T-helper 9 cell (primary cell): ENCODE measurements at places on chromosomes 7 and 10.
A peak's percentile ranks its signal among the peaks of the same experiment; 100 is the strongest.

GRCh38 chr10:63054889-63055611 is 78.1 kb upstream of the NRBF2 start:
- no peak for DNase-seq

DNA sequence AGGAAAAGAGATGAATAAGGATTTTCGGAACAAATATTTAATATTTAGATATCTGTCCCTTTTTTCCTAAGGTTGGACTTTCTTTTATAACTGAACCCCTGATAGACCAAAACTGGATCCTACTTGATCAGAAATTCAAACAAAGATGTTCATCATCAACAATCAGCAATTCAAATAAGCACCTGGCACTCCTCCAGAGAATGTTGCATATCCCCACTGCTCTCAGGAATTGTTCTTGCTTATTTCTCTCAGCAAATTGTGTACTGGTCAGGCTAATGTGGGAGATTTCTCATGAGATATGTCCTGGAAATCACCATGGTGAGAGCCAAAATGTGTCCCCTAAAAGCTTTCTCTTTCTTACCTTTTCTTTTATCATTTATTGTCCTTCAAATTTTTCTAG is 40.3 kb upstream of the LHFPL3 start:
- no peak for DNase-seq

GRCh38 chr10:79353000-79353406 is 5.7 kb downstream of the PPIF start:
- DNase-seq = no peak

- DNase-seq = no peak
Observed at GRCh38 chr10:69025370-69025896, 36.8 kb downstream of the KIFBP start.

GRCh38 chr10:114420811-114421485 is 16.6 kb upstream of the AFAP1L2 start:
- no peak for DNase-seq

GRCh38 chr7:135843214-135843613 is 94.6 kb upstream of the FAM180A start:
- DNase-seq = no peak

GRCh38 chr10:126880926-126881325 is 24.3 kb upstream of the DOCK1 start:
- DNase-seq = no peak

DNA sequence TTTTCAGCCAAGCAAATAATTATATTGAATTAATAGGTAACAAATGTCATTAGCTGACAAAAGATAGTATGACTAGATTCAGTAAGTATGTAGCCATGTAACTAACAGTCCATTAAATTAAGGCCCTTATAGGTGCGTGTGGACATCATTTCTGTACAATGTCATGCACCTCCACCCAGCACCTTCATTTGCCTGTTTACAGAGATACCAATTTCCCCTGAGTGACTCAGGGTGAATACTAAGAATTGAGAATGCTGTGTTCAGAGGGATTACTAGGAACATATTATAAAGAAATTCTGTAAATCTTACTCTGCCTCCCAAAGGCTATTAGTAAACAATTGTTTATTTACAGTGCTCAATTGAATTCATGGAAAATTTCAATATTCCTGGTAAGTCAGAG is 48.1 kb upstream of the ZNF273 start:
- no peak for DNase-seq

GRCh38 chr7:96521068-96521894 is 188.4 kb downstream of the SEM1 start:
- no peak for DNase-seq

DNA sequence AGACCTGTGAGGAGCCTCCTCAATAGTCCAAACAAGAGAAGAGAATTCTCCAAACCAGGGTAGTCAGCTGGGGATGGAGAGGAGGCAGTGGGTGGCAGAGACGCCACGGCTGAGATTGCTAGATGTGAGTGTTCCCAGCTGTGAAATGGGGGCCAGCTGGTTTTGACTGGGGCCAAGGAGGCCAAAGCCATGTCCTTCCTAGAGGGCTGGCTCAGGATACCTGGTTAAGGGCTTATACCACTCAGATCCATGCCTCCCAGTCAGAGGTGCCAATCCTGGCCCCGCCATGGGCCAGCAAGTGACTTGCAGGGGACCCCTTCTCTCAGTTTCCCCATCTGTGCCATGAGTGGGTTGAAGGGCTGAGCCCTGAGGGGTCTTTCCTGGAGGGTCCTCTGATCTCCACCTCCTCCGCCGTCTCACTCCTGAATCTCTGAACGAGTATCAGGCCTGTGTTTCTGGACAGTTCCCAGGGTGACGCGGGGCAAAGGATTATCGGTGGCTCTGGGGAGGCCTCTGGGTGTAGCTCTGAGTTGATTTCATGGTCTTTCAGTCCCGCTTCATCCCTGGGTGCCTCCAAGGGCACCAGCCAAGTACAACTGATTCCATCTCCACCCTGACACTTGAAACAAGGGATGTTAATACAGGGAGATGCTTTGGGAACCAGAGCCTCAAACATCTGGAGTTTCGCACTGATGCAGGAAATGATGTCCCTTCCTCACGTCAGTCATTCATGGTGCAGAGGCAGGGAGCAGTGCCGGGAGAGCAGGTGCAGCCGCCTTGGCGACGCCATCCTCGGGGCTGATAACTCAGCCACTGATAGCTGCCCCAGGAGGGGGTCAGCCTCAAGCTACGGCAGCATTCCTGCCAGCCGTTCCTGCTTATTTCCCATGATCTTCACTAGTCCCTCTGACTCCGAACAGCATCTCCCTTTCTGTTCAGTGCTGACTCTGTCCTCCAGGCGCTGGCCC is 126.7 kb downstream of the RGS10 start:
- DNase-seq = no peak

GRCh38 chr7:73904219-73905137 is 43.5 kb downstream of the TMEM270 start:
- DNase-seq = no peak

DNA sequence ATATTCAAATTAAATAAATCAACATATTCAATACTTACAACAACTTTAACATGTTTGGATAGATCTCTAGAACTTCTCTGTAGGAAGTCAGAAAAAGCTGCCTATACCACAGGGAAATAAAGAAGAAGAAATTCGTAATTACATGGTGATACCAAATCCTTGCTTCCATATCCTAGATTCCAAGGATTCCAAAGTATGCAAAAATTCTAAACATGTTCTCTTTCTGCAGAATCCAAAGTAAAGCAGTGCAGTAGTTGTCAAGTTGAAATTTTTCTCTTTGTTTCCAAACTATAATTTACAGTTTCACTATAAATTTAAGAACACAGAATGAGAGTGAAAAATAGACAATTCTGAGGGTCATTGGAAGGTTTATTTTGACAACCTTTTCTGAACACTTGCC is 233.7 kb upstream of the PTN start:
- no peak for DNase-seq

- DNase-seq = no peak
Observed at GRCh38 chr7:95632609-95633008, 36.3 kb upstream of the PDK4 start.

GRCh38 chr10:35554461-35555056 is 50.6 kb upstream of the GJD4 start:
- no peak for DNase-seq

DNA sequence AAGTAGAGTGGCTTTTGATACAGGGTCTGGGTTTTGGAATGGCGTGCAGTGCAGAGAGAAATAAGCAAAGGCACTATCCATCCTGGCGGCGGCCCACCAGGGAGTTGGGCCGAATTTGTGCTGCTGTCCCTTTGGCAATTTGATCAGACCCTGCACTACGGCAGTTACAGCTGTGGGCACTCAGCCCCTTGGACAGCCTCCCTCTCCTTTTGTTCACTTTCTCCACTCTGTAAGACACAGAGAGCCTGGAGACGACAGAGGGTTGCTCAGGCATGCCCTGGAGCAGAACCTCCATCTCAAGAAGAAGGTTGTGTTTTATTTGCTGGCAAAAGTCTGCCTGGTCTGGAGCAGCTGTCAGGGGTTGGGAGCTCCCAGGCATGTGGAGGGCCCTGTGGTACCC is 55.8 kb downstream of the LHPP start:
- DNase-seq = no peak

DNA sequence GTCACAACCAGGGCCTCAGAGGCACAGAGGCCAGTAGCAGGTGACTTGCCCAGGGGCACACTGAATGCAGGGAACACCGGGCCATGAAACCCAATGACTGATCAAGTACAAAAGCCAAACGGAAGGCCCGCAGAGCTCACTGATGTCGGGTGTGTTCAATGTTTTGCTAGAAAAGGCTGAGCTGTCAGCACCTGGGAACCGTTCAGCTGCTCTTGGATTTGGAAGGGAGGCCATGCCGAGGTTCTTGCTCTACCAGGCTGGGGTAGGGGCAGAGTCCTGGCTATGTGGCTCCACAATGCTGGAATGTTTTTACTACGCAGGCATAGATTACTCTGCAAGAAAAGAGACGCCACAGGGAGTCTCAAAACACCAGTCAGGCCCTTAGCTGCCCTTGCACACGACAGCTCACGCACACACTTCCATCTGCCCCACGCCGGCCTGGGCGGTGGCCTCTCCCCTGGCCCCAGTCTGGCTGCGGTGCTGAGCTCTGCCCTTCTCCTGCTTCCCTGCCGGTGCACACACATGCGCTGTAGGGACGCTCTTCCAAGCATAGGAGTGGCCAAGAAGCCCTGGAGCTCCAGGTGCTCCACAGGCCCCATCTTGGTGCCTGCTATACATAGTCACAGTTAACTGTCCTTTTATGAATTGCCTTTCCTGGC is 79.9 kb downstream of the ZRANB1 start:
- DNase-seq = no peak

DNA sequence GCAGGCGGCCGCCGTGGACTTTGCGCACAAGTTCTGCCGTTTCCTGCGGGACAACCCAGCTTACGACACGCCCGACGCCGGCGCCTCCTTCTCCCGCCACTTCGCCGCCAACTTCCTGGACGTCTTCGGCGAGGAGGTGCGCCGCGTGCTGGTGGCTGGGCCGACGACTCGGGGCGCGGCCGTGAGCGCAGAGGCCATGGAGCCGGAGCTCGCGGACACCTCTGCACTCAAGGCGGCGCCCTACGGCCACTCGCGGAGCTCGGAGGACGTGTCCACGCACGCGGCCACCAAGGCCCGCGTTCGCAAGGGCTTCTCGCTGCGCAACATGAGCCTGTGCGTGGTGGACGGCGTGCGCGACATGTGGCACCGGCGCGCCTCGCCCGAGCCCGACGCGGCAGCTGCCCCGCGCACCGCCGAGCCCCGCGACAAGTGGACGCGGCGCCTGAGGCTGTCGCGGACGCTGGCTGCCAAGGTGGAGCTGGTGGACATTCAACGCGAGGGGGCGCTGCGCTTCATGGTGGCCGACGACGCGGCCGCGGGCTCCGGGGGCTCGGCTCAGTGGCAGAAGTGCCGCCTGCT is 14.1 kb downstream of the SH2B2 start:
- DNase-seq = no peak

GRCh38 chr10:63374991-63375390 is 90.8 kb downstream of the JMJD1C start:
- no peak for DNase-seq

DNA sequence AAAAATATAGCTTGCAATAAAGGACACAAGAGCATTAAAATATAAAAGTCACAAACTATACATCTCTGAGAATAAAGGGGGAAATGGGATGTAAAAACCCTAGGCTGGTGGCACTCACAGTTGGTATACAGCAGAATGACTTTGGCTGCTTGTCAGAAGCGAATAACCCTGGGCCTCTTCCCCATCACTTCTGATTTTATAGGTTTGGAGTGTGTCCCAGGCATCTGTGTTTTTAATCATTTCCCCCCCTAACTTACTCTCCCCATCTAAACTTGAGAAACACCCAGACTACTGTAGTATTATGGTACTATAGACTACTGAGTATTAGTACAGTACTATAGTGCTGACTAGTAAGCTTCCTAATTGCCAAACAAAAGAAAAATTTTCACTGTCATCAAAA is 1.8 kb upstream of the RPA3 start:
- DNase-seq = no peak

DNA sequence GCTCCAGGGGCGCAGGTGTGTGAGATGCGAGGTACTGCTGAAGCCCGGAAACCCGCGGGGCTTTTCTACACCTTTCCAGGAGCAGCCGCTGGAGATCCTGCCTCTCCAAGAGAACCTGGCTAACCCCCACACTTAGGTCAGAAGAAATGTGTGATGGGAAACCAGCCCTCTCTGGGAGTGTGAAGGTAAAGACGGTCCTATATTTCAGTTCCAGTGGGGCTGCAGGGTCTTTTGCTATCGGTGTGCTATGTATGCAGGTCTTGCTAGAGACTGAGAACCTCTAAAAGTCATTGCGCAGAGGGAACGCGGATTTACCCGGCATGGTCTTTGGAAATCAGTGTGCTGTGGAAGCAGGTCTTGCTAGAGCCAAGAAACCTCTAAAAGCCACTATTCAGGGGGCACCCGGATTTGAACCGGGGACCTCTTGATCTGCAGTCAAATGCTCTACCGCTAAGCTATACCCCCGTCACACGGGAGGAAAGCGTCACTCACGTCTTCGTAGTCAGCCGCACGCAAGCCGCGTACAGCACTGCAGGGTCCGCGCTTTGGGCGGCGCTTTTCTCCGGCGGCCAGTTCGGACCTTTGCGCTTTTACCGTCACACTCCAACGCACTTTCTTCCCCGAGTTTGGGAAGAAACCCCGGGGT is 46.0 kb downstream of the ZNF777 start:
- peak; percentile 22 for DNase-seq

- DNase-seq = no peak
Observed at GRCh38 chr7:149787428-149788299, 14.3 kb upstream of the ZNF467 start.

DNA sequence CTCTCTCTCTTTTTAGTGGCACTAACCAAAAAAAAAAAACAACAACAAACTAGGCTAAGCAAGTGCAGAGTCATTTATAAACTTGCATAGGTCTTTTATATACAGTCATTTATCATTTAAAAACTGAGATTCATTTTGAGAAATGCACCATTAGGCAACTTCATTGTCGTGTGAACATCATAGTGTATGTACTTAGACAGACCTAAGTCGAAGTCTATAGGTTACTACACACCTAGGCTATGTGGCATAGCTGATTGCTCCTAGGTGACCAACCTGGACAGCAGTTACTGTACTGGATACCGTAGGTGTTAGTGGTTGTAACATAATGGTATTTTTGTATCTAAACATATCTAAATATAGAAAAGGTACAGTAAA is 109.1 kb upstream of the SAMD8 start:
- no peak for DNase-seq

DNA sequence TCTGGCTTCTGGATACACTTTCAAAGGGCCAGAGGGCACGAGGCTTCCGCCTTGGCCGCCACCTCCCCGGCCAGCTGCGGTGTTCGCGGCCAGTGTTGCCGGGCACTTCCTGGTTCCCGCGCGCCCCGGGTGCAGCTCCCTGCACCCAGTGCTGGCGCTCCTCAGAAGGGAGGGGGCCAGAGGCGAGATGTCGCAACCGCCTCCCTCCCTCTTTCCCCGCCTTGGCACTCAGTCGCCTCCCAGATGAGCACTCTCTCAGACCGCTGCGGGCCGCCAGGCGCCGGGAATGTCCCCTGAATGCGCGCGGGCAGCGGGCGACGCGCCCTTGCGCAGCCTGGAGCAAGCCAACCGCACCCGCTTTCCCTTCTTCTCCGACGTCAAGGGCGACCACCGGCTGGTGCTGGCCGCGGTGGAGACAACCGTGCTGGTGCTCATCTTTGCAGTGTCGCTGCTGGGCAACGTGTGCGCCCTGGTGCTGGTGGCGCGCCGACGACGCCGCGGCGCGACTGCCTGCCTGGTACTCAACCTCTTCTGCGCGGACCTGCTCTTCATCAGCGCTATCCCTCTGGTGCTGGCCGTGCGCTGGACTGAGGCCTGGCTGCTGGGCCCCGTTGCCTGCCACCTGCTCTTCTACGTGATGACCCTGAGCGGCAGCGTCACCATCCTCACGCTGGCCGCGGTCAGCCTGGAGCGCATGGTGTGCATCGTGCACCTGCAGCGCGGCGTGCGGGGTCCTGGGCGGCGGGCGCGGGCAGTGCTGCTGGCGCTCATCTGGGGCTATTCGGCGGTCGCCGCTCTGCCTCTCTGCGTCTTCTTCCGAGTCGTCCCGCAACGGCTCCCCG is at the start of gene FFAR4:
Gene FFAR4, plus strand, starts transcription at position 231 of the 842 bp plus-strand sequence. Its CDS starts 56 bp downstream, at position 287.
- DNase-seq = no peak
